Stimulated activated naive B cell treated with anti-CD40 and anti-IgM and Interleukin-4, amounts not matched to agents 10 μg/mL and 1 μg/mL and 100 μg/mL, for 72 hours (primary cell): ENCODE measurements at places on chromosomes 5 and 9.

- no peak for DNase-seq
These were observed 61.8 kb downstream of the C9 start for GRCh38 chr5:39302472-39302871.

DNA sequence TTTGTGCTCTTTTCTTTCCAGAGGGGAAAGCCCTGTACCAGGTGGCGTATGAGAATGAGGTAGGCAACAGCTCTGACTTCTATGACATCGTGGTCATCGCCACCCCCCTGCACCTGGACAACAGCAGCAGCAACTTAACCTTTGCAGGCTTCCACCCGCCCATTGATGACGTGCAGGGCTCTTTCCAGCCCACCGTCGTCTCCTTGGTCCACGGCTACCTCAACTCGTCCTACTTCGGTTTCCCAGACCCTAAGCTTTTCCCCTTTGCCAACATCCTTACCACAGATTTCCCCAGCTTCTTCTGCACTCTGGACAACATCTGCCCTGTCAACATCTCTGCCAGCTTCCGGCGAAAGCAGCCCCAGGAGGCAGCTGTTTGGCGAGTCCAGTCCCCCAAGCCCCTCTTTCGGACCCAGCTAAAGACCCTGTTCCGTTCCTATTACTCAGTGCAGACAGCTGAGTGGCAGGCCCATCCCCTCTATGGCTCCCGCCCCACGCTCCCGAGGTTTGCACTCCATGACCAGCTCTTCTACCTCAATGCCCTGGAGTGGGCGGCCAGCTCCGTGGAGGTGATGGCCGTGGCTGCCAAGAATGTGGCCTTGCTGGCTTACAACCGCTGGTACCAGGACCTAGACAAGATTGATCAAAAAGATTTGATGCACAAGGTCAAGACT, 10.3 kb downstream of the PCYOX1L start:
- no peak for DNase-seq

- no peak for DNase-seq
These were observed 2.4 kb downstream of the TICAM2 start for GRCh38 chr5:115599924-115600323.

DNA sequence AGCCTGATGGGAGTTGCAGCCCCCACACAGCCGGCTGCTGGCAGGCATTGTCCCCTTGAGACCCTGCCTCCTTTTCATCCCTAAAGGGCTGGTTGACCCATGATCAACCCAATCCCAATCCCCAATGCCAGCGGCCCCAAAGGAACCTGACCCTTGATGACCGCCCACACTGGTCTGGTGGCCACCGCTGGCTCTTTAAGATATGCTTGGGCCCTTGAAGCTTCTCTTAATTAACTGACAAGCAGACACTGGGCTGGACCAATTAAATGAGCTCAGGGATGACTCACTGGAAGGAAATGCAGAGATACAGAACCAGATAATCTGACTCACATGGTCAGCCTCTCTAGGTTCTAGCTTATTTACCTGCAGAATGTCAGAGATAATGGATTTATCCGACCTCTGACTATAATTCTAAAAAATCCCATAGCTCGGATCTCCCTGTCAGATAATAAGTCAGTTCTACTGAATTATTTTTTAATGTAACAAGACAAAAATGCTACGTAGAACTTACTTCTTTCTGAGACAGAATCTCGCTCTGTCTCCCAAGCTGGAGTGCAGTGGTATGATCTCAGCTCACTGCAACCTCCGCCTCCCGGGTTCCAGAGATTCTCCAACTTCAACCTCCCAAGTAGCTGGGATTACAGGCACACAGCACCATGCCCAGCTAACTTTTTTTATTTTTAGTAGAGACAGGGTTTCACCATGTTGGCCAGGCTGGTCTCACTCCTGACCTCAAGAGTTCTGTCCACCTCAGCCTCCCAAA, 11.1 kb upstream of the MLANA start:
- DNase-seq: no peak

- no peak for DNase-seq
These were observed 58.2 kb downstream of the ADAMTS2 start for GRCh38 chr5:179287071-179287470.

DNA sequence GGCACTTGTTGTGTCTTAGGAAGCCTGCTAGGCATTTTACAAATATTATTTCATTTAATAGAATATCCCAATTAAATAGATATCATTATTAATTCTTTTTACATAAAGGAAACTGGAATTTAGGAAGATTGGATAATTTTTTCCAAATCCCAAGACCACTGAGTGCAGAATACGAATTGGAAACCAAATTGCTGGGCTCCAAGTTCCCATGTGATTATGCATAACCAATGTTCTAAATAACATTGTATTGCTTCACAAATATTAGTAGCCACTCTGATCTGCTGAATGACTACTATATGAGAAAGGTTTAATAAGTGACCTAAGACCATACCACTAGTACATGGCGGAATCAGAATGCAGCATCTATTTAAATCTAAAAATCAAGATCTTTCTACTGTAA, 57.7 kb downstream of the ALDH1A1 start:
- no peak for DNase-seq

GRCh38 chr9:78856144-78856543, 559.2 kb downstream of the PSAT1 start:
- no peak for DNase-seq

DNA sequence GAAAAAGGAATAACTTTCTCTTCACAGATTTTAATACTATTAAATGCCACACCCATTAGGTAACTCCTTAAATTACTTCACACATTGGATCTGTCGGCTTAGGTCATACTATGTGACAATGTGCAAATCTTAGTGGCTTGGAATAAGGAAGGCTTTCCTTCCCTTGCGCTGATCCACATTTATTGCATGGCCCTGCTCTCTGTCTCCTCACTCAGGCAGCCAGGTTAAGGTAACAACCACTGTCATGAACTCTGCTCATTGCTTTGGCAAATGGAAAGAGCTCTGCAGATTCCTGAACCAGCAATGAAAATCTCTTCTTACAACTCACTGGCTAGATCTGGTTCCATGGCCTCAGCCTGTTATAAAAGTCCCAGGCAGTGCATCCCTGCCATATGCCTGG, 121.9 kb upstream of the NFIB start:
- DNase-seq: no peak

DNA sequence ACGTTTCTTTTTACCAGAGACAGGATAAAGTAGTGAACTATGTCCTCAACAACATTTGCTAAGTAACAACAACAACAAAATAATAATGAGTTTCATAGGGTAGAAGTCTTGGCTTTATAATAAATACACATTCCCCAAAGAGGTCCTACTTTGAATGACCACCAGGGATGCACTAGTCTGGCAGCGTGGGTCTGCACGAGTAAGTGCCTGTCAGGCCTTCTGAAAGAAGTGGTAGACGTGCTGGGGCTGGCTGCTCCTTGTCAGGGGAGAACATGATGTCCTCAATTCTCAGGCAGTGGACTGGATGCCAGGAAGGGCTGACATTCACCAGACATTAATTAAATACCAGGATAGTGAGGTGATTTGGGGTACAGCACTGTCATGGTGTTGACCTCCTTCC, 331.1 kb downstream of the TMEM38B start:
- DNase-seq: no peak

DNA sequence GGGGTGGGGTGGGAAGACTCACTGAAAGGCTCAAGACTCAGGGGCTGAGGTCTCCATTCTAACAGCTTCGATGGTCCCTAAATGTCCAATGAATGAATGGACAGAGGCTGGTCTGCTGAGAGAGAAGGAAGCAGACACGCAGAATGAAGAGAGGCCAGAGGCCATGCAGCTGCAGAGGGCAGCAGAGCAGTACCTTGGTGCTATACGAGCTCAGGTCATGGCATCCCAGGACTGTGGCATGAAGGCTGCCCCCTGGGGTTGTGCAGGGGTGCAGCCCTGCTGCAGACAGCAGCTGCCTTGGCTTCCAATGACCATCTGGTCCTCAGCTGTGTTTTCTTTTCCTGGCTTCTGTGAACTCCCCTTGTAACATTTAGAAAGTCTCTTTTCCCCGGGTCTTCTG, 15.2 kb upstream of the CORO2A start:
- DNase-seq: no peak

DNA sequence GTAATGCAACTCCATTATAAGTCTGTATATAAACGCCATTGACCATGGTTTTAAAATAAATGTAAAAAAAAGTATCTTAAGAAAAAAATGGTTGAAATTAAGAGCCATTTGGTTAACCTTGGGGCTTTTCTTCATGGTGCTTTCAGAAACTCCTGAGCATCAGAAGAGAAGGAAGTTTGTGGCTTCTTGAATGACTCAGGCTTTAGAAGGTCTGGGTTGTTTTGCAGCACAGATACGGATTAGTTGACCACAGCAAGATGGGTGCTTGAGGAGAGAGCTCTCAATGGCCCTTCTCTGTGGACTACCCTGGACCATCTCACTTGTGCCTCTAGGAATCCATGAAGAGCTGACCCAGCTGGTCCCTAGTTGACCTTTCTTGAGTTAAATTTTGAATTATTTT, 189.5 kb downstream of the TMEM38B start:
- peak; percentile 20 for DNase-seq

DNA sequence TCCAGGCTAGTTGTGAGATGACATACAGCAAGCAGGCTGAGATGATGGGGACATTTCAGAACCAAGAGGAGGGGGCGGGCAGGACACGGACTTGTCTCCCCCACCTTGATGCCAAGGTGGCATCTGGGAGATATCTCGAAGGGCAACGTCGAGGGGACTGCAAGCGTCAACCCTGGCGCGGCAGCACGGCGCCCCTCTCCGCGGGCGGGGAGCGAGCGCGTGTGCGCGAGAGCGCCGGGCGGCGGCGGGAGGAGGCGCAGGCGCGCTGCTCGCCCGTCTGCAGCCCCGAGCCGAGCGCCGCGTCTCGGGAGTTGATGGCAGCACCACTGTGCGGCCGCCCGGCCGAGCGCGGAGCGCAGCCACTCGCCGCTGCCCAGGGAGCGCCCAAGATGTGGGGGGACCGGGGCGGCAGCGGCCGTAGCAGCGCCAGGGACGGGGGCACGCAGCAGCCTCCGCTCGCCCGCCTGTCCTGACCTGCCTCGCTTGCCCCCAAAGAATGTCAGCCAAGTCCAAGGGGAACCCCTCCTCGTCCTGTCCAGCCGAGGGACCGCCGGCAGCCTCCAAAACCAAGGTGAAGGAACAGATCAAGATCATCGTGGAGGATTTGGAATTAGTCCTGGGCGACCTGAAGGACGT, at the start of gene PRR16:
Gene PRR16, plus strand, starts transcription at position 310 of the 636 bp plus-strand sequence.
- DNase-seq: peak; percentile 19

DNA sequence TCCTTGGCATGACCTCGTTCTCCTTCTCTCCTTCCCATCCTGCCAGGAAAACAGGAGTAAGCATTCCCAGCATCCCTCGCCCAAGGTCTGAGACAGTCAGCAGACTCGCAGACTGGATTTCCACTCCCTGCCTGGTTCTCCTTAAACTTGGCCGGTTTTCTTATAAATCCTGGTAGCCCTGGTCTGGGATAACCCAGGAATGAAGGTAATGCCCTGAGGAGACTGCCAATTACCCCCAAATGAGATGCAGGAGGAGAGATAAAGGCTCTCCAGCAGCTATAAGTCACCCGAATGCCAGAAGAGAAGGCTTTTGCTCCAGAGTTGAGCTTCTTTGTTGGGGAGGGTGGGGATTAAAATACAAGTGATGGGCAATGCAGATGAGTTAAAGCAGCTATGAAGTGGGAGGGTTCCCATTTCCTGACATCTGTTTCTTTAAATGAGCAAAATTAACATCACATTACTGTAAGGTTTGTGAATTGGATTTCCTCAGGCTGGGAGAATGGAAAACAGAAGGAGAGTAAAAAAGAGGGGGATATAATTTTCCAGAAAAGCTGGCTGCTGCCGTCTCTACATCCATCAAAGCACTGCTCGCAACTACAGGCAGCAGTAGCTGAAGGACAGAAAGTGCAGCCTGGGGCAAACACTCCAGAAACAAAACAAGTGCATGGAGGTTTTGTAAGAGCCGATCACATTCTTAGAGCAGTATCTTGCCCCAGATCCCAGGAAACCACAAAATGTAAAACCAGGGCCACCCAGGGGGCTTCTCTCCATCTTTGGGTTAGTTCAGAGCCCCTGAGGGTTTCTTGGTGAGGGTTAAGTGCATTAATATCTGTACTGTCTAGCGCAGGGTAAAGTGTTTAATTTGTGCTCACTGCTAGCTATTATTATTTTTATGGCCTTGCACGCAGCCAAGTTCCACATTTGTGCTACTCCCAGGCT, 177.6 kb upstream of the PANK3 start:
- DNase-seq: no peak

DNA sequence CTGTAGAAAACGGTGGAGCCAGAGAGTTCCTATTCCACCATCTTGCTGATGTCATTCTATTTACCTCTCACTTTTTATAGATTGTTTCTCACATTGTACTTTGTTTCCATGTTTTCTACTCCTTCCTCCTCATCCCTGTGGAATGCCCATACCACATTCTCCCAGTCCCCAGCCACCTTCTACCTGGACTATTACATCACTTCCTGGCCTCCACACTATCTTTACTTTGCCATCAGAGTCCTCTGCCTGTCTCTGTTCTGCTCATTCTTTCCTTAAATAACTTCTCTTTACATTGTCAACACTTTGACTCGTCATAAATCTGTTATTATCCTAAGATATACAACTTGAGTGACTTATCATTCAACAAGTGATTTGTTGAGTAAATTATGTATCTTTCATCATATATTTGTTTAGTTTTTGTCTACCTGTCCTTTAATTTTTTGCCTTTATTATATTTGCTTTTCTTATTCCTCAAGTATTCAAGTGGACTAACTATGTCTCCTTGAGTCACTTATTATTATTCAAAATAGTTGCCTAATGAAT, 182.5 kb downstream of the ADGRV1 start:
- DNase-seq: no peak

DNA sequence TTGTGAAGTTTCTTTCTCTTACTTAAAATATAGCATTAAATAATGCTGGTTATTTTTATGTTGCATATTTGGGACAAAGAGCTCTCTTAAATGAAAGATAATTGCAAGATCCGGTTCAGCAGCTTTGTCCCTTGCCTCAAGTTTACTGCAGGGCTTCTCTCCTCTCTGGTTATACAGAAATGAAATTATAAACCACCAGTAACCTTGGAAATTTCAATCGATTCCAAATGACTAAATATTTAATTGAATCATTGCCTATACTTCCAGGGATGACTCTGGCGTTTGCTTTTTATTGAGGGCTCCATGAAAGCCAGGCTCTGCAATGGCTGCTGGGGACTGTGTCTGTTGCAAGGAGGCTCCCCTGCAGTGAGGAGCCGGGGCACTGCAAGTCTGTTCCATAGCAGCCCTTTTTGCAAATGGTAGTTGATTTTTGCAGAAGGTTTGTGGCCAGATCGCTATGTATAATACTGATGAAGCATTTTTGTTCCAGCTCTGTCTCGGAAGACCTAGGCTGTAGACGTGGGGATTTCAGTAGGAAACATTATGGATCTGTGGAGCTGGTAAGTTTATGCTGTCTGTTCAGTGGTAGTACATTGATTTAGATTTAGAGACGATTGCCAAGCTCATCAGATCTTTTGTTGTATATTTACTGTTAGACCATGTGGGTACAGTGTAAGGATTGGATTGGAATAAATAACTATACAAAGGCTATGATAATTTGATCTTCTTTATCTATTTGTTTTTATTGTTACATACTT, at the start of gene GARNL3:
Gene GARNL3, plus strand, starts transcription at position 313 of the 758 bp plus-strand sequence. Its CDS starts 104 bp downstream, at position 417.
- DNase-seq: no peak

DNA sequence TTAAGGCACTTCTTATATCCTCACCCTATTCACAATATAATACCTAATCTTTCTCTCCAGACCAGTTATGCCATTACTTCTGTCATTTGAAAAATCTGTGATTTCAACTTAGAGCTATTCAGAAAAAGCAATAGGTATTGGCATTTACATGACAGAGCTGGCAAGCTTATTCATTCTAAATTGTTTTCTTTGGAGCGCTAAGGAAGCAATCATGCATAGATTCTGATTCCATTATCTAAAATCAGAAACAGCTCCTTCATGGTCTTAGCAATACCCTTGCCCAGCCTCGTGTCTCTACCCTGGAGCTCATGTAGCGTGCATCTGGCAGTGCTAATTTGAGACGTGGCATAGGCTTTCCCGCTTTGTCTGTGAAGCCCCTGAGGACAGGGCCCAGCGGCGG, 4.5 kb downstream of the SLC1A1 start:
- no peak for DNase-seq
